Activated CD4-positive, alpha-beta T cell treated with anti-CD3 and anti-CD28 coated beads for 4 hours (primary cell): ENCODE measurements at places on chromosomes 12 and 14.

DNA sequence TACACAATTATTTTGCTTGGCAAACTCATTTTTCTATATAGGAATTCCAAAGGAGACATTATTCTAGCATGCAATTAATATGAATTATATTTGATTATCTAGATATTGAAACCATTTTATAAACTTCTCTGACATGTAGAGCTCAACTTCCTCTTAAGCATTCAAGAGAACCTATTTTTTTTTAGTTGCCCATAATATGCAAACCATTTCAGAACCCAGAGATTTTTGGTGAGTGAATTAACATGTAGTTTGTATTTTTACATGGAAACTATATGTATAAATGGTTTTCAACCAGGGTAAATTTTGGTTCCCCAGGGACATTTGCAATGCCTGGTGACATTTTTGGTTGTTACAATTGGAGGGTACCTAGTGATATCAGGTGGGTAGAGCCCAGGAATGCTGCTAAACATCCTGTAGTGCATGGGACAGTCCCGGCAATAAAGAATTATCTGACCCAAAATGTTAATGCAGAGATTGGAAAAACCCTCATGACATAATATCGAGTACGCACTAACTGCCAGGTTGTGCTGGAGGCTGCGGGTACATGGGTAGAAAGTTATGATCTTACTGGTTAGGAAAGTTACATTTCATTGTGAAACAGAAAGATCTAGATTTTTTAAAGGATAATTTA lies 338.9 kb upstream of the GARIN2 start:
- DNase-seq: no peak

DNA sequence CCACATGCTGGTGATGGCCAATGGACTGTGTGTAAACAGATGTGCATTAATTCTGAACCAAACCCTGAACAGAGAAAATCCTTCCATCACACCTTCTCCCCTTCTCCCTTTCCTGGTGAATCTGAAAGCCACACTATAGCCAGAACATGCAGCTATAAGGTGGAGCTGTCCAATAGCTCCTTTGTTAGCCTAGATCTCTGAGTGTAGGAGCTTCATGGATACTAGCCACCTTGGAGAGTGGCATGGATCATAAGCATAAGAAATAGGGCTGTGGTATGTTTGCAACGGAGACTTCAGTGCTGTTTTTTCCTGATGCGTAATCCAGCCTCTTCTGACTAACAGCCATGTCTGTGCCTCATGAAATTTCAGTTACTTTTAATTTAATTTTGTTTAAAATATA lies 364.5 kb downstream of the BTG1 start:
- no peak for DNase-seq

DNA sequence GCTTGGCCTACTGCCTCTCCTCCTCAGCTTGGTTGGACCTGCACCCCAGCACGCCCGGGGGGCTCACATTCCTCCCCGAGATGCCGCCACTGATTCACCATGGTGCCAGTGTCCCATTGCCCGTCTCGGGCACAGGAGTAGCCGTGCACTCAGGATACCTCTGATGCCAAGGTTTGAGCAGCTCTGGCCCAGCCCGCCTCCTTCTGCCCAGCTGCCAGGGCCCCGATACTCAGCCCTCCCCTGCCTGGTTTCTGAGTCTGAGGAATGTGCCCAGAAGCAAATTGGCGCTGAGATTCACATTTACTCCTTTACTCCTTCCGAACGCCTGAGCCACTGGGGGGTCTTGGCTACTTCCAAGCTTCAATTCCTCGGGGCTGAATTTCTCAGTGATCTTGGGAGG lies 63.5 kb downstream of the NINJ2 start:
- no peak for DNase-seq

- no peak for DNase-seq
Measured at GRCh38 chr14:74297986-74298385, 4.7 kb downstream of the ABCD4 start.

GRCh38 chr12:24954261-24954660 lies 5.4 kb upstream of the BCAT1 start:
- no peak for DNase-seq

GRCh38 chr14:105337966-105338741 lies 23.6 kb downstream of the PACS2 start:
- no peak for DNase-seq

- peak; percentile 71 for DNase-seq
Measured at GRCh38 chr12:121800694-121801594, 2.9 kb upstream of the SETD1B start.

- no peak for DNase-seq
Measured at GRCh38 chr14:72887514-72887913, 6.4 kb downstream of the DPF3 start.

GRCh38 chr12:106631150-106631549 lies 48.3 kb downstream of the RFX4 start:
- no peak for DNase-seq

GRCh38 chr12:97260786-97261185 lies 201.8 kb upstream of the RMST start:
- DNase-seq: no peak

DNA sequence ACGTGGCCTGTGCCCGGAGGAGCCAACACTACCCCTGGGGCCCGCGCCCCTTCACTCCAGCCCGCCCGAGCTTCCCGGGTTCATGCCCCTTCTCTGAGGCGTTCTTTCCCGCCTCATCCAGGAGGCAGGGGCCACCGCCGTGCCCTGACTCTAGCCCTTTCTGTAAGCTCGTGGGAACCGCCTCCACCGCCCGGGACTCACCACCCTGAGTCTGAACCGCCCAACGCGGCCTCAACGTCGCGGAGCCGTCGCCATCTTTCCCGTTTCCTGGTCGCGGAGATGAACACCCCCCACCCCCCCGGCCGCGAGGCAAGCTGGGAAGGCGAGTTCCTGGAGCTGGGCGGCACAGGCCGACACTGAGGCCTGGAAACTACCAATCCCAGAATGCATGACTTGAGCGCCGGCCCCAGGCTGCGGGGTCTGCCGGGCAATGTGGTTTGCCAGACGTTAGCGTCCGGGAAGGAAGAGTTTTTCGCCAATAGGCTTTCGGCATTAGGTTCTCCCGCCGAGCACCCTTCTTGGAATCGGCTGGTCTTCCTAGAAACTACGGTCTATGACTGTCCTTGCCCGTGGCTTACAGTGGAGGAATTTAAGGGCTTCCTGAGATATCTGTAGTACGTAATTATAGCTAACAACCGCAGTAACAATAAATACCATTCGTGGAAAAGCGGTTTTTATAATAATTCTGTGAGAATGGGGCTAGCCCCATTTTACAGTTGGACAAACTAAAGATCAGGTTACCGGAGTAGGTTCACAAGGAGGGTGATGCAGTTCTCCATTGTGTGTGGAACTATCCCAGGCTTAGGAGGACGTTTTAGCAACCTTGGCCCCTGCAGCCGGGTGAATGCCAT lies at the start of gene DDX23:
TSS of gene DDX23 (minus strand) at position 281 of the 851 bp plus-strand sequence. CDS start 6,381 bp downstream, outside the sequence.
- DNase-seq: peak; percentile 93

DNA sequence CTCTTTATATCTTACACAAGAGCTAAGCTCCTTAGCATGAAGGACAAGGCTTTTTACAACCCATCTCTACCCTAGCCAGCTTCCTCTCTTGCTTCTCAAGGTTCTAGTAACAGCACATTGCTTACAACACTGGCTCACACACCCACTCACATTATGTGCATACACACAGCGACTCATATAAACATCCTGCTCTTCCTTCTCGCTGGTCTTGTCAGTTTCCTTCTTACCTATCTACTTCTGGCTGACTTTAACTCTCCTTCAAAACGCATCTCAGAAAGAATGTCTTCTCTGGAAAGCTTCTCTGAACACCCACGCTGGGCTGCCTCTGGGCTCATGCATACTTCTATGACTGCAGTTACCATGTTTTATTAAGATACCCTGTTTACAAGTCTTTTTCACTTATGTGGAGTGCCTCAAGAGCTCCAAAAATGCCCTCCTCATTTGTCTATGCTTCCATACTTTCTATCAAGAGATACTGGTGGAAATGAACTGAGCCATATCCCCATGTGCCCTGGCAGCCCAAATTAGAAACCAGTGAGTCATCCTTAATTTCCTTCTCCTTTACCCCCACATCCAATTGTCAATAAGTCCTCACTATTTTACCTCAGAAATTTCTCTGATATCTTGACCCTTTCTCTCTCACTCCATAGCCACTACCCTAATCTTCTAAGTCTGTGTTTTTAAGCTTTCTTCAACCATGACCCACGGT lies 126.9 kb upstream of the KRAS start:
- DNase-seq: peak; percentile 39
